ENCODE measurements at places on chromosomes 5 and 9.
A peak's percentile ranks its signal among the peaks of the same experiment; 100 is the strongest.

DNA sequence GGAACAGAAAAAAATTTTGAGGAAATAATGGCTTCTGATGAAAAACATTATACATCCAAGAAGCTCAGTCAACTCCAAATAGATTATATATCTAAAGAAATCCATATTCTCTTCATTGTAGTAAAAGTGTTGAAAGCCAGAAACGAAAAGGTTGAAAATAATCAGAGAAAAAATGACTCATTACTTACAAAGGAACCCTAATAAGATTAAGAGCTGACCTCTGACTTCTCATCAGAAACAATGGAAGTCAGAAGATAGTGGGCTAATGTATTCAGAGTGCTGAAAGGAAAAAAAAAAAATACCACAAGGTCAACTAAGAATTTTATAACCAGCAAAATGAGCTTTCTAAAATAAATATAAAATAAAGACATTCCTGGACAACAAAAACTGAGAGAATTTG is 60.0 kb downstream of the HSD17B4 start:
- DNase-seq: no peak

DNA sequence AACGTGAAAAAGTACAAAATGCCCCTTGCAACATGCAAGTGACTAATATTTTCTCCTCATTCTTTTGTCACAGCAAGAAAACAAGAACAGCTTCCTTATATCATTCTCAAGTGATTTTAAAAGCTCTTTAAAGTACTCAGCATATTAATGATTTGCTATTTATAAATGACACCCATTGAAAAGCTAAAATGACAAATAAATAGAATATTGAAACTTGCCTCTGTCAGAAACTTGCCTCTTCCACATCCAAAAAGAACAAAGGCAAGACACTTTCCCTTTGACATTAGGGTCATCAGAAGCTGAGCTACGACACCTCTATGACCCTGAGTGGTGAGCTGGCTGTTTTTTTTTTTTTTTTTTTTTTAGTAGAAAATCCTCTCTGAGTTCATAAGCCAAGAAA is 339.6 kb upstream of the ITGA1 start:
- DNase-seq: no peak

GRCh38 chr5:123203105-123203800 is 114.2 kb downstream of the PRDM6 start:
- DNase-seq: no peak

- DNase-seq: no peak
Measured at GRCh38 chr5:131254741-131255140, 9.1 kb upstream of the CDC42SE2 start.

DNA sequence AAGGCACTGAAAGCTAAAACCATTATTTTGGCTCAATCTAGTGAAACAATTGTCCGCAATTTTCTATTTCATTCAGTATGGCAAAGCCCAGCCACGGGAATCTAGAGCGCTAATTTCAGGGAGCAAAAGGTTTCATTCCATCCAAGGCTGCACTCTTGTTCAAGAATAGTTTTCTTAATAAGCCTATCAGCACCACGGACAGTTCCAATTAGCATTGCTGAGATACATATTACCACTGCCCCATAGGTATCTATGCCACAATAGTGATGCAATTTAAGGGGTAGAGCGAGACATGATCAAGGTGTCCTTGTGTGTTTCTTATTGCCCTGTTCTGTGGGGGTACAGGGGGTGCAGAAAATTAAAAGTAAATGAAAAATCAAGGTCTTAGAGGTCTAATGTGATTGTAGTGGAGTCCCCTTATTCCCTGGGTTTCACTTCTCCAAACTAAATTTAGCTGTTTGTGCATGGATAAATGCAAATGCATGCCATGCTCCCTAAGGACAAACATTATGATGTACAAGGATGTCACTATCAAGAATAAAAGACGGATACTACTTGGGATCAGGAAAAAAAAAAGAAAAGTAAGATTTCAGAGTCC is 45.5 kb downstream of the SPOCK1 start:
- DNase-seq: peak; percentile 19

- no peak for DNase-seq
Measured at GRCh38 chr9:133056533-133056932, 5.2 kb upstream of the CEL start.

DNA sequence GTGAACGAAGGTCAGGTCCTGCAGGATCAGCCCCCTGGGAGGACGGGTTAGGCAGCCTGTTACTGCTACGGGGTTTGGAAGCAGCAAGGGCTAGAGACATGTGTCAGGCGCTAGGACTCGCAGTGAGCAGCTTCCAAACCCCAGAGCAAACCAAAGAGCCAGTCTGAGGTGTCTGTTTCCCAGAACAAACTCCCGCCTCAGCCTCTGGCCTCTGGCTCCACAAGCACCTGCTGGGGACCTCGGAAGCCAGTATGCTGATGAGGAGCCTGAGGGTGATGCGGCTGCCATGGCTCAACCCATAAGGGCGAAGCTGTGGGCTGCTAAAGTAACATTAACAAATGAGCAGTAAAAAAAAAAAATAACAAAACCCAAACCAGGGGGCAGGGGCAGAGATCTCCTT is 35.0 kb downstream of the PRRT1B start:
- no peak for DNase-seq

DNA sequence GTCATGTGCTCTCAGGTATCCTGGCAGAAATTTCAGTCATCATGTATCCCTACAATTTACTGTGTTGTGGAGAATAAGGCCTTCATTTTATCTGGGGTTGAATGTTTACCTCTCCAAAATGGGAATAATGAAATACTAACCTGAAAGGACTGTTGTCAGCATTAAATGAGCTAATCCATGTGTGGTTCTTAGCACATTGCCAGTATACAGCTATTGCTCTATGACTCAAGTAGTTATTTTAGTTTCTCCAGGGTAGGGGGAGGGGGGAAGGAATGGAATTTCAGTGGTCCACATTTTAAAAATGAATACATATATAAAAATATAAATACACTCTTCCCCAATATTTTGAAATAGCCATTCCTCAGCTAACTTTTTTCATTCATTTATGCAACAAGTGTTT is 3.5 kb downstream of the PAM start:
- no peak for DNase-seq

GRCh38 chr5:34008802-34009201 is 952 bp upstream of the AMACR start:
- no peak for DNase-seq

DNA sequence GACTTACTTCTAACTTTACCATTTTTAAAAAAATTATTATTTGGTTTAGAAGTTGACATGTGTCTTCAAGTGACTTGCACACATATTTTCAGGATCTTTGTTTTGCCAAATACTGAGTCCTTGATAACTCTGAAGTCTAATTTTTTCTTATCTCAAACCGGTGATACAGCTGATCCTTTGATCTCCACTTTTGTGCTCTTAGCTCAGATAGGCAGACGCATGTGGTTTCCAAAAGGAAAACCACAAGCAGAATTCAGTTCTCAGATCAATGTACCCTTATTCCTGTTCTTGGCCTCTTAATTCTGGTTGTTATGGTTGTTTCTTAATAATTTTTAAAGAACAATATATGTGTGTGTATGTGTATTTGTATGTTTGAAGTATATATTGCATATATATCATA is 238.3 kb upstream of the EDIL3 start:
- DNase-seq: no peak

Measured in Caki2 (cell line).